NB4 (cell line): ENCODE measurements at places on chromosomes 12 and 14.

DNA sequence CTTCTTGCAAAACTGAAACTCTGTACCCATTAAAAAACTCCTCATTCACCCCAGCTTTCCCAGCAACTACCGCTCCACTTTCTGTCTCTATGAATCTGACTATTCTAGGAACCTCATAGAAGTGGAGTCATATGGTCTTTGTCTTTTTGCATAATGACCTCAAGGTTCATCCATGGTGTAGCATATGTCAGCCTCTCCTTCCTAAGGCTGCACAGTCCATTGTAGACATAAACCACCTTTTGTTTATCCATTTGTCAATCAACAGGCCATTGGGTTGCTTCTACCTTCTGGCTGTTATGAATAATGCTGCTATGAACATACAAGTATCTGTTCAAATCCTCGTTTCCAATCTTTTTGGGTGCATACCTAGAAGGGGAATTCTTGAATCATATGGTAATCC is 21.1 kb downstream of the NT5DC3 start:
- DNase-seq: no peak

DNA sequence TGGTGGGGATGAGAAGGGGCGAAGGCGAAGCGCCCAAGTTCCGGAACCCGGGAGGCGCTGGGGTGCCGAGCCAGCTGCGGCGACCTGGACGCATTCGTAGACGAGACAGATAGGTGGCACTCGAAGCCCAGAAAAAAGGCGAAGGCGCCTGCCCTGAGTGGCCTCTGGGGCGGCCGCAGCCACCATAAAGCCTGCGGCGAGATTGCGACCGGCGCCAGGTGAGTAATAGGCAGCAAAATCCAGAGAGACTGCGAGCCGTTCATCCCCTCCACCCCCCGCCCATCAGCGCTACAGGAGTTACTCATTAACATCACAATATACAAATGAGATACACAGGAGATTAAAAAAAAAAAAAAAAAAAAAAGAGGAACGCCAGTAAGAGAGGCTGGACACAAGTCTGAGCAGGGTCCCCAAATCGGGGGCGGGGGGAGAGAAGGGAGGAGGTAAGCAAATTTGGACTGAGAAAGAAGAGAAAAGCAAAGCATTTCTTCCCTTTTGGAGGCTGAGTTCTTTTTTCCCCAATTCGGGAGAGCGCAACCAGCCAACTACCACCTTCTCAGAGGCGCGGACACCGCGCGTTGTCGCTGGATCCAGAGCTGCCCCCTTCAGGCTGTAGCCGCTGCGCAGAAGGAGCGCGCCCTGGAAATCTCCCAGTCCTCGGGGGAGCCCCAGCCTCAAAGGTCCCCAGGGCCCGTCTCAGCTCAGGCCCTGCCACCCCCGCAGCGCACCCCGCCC is 15.7 kb downstream of the TBX3 start:
- DNase-seq: peak; percentile 66

DNA sequence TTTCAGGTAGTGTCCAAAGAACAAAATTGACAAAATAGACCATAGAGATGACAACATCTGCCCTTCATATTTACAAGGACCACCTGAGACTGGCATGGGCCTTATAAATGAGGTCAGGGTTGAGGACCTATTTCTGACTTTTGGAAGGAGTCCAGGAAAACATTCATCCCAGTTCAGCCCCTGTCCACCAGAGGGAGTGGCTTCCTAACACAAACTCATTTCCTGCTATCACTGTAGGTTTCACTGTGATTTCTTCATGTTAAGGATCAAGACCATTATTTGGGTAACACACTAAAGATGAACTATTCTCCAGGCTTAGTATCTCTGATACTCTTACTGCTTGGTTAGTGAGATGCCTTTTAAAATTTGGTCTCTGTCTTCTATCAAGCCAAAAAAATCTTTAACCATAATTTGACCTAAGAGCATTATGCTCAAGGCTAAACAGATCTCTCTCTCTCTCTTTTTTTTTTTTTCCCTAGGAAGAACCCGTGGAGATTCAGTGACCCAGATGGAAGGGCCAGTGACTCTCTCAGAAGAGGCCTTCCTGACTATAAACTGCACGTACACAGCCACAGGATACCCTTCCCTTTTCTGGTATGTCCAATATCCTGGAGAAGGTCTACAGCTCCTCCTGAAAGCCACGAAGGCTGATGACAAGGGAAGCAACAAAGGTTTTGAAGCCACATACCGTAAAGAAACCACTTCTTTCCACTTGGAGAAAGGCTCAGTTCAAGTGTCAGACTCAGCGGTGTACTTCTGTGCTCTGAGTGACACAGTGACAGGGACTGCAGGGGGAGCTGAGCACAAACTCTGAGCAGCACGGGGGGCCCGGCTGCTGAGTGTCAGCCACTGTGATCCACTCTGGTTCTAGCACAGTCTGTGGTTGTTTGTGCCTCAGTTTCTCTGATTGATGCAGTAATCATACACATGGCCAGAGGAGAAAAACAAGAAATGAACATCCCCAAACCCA is 267.6 kb upstream of the OR4E1 start:
- peak; percentile 21 for DNase-seq

DNA sequence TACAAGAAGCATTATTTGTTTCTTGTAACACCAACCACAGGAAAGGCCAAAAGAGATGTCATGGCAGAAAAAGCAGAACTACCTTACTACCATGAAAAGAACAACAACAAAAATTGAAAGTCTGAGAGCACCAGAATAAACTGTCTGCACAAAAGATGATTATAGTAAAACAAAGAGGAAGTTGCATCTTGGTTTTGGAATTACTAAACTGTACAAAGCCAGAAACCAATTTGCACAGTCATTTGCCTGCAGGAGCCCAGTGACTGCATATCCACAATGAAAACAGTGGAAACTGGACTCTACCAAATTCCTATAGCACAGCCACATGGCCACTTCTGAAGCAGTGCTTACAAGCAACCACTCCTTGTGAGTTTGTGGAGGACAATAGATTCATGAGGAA is 276.2 kb downstream of the SSPN start:
- DNase-seq: peak; percentile 98

DNA sequence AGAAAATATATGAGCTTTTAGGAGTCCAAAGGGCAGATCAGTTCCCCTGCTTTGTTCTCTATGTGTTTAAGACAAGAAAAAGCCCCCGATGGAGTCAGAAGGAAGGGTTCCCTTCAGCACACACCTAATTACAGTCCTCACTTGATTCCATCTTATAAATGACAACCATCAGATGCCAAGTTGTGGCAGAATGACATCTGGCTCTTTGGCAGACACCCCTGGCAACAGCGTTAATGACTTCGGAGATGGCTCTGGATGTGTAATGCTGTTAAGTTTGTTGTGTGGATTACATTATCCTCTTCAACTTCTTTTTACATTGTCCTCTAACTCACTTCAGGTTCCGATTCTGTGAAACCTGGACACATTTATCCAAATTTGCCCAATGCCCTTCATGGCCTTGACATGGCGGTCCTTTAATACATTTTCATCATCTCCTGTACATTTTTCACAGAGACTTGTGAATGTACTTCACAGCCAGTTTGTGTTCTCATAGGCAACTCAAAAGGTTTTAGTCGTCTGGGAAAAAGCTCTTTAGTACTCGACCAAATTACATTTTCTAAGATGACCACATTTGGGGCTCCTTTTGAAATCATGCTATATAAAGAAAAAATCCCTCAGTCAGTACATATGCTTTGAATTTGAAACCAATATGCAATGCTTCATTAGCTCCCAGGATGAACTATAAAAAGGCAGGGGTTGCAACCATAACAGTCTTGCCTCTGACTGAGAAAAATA is 667.8 kb downstream of the NOVA1 start:
- no peak for DNase-seq

DNA sequence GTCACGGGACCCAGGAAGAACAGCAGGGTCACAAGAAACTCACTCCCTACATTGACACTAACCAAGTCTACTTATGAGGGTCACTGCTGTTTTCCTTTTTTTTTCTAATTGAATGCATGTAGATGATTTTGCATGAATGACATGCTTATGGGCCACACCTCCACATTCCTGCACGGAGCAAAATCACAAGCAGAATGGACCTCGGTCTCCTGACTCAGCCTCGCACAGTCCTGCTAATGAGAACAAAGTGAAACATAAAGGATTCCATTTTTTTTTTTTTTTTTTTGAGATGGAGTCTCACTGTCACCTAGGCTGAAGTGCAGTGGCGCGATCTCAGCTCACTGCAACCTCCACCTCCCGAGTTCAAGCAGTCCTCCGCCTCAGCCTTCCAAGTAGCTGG is 12.3 kb downstream of the SCARB1 start:
- no peak for DNase-seq

DNA sequence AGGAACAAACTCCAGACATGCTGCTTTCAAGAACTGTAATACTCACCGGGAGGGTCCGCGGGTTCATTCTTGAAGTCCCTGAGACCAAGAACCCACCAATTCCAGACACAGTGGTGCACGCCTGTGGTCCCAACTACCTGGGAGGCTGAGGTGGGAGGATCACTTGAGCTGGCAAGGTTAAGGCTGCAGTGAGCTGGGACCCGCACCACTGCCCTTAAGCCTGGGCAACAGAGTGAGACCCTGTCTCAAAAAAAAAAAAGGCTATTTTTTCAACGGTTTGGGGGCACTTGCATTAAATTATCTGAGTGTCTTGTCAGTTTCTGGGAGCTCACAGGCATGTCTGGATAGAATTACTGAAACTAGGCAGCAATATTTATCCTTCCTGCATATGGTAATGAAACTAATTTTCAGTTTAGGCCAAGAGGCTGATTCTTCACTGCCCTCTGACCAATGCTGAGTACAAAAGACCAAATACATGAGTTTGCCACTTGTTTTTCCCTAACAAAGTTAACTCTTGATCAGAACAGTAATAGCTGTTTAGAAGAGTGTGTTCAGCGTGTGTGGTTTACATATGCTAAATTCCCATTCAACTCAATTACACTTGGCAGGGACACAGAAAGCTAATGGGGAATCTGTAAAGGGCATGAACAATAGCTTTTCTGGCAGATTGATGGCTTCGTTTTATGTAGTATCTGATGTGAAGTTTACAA is 65.8 kb upstream of the RASSF3 start:
- DNase-seq: no peak

GRCh38 chr12:89800435-89800834 is 91.8 kb upstream of the ATP2B1 start:
- DNase-seq: no peak

GRCh38 chr12:41045509-41045908 is 142.6 kb upstream of the PDZRN4 start:
- DNase-seq: no peak

- DNase-seq: no peak
Observed at GRCh38 chr14:24979725-24980239, 70.2 kb downstream of the STXBP6 start.

GRCh38 chr12:106942775-106943174 is 12.9 kb upstream of the TMEM263 start:
- DNase-seq: no peak

GRCh38 chr12:108514468-108514972 is 557 bp upstream of the FICD start:
- DNase-seq: no peak

DNA sequence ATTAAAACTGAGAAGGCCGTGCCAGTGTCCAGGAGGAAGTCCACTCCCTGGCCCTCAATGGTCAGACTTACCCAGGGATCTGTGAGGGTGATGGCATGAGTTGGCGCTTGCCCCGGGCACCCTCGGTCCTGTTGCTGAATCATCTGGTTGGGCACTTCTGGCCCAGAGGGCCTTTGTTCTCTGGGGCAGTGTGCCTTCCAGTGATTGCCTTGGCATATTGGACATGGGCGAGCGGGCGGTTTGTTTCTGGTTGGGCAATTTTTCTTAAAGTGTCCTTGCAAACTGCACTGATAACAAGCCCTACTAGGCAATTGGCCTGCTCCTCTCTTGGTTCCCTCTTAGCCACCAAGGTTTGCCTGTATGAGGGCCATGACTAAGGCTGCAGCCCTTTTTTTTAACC is 69.5 kb upstream of the ZDHHC17 start:
- DNase-seq: no peak

DNA sequence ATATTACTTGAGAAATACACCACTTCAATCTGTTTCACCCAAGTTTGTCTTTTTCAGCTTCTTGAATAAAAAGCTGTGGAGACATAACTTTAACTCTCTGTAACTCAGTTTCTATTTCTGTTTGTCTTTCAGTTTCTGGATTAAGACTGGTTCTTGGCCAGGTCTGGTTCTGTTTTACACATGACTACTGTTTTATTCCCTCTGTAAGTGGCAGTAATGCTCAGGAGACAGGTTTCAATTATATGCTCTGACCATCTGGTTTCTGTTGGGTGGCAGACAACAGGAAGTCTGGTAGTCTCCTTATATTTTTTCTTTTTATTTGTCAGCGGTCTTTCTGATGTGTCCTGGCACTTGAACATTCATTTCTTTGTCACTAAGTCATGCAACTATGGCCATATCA is 102.9 kb downstream of the RPS29 start:
- DNase-seq: no peak

DNA sequence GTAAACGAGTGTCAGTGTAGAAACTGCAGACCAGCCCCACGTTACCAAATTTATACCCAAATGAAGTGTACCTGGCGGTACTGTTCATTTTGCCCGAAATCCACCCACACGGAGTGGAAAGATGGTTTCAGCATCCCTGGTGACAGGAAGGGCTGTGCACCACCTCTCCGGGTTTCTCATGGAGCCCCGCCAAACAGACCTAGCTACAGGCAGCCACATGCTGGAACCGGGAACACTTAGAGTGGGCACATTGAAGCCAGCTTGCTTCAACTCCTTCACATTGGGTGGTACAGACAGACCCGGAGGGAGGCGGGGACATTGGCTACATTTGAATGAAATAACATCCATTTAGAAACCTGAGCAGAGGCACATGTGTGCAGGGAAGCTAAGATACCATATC is 84.4 kb downstream of the PPP2R5C start:
- no peak for DNase-seq

DNA sequence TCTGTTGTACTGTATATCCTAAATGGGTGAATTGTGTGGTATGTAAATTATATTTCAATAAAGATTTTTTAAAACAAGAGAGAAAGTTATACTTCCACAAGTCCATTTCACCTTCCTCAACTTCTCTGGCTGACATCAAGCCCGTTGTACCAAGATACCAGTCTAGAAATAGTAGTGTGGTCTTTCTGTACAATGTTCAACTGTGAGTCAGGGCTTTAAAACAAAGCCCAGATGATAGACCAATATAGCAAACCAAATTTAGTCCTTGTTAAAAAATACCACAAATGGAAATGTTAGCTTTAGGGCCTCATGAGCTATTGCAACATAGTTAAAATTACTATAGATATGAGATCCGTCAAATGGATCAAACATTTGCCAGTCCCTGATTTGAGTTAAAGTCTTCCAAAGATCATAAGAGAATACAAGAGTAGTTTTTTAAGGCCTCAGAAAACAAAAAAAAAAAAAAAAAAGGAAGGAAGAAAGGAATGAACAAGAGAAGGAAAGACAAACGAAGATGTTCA is 49.0 kb upstream of the EGLN3 start:
- DNase-seq: no peak

- DNase-seq: peak; percentile 73
Observed at GRCh38 chr12:56029666-56030293, 8.9 kb downstream of the IKZF4 start.

- no peak for DNase-seq
Observed at GRCh38 chr12:104736307-104736706, 221.8 kb downstream of the SLC41A2 start.

GRCh38 chr12:13691598-13691997 is 289.8 kb downstream of the GRIN2B start:
- no peak for DNase-seq
